ENCODE measurements at places on chromosomes 11 and 22.

DNA sequence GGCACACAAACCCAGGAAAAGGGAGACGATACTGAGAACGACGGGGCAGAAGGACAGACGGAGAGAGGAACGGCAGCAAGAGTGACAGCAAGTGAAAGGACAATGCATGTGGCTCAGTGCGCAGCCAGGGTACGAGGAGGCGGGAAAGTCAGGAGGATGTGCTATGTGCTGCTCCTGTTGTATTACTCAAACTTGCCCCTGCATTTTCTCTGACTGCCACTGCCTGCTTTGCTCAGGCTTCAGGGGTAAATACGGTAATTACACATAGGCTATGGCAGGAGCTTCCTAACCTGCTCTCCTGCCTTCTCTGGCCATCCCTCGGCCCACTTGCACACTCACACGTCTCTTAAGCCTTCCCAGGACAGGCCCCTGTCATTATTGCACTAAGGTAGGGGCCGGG lies 94.8 kb downstream of the FEZ1 start:
- no peak for DNase-seq

GRCh38 chr11:70103256-70103975 lies 25.3 kb downstream of the ANO1 start:
- no peak for DNase-seq

- DNase-seq, result no peak
Measured at GRCh38 chr11:109739379-109739778, 317.4 kb downstream of the C11orf87 start.

DNA sequence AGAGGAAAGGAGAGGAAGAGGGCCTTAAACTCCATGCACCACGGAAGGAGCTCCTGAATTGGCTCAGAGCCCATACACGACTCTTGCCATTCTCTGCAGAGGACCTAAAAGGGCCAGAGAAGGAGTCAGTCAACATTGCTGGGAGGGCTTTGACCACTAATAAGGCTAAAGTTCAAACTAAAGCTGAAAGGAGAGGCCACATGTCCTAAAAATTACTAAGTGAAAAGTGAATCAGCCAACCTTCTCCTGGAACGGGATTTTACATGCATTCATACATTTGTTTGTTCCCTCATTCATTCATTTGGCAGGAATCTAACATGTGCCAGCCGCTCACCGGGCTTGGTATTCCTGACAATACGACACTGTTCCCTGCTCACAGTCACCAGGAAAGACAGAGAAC lies 10.5 kb downstream of the CLMP start:
- DNase-seq, result no peak

- no peak for DNase-seq
Measured at GRCh38 chr11:62796281-62796680, 4.5 kb upstream of the TMEM223 start.

DNA sequence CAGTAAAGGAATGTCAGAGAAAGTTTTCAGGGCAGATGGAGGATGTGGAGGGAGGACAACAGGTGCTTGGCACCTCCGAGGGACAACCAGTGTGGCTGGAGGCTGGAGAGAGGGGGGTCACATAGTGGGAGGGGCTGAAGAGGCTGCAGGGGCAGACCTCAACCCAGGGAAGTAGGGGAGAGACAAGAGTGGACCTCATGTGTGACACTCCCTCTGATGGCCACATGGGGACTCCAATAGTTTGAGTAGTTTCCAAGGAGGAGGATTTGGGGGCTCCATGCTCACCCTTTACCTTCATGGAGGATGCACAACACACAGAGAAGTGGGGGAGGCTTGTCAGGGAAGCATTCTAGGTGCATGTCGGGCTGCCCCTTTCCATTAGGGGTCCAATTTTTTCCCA lies 35.1 kb upstream of the ASPHD2 start:
- DNase-seq, result peak; percentile 18

- DNase-seq, result no peak
Measured at GRCh38 chr11:128716661-128717210, 22.9 kb downstream of the FLI1 start.

- DNase-seq, result peak; percentile 68
Measured at GRCh38 chr11:71240865-71241691, 11.3 kb downstream of the SHANK2 start.

DNA sequence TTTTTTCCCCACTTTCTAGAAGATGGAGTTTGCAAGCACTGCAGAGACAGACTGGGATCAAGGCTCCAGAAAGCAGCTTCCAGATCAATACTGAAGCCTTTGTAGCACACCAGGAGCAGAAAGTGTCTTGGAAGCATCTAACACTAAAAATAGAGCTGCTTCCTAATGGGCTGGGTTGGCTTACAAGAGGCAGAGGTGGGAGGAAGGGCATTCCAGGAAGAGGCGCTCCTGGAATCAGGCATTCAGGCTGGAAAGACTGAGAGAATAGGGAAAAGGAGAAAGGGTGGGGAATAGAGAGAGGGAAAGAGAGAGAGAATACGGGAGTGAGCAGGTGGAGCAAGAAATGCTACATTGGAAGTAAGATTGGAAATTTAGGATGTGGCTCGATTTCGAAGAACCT lies 395.9 kb downstream of the OPCML start:
- DNase-seq, result peak; percentile 22

- no peak for DNase-seq
Measured at GRCh38 chr11:69655479-69656428, 14.8 kb downstream of the CCND1 start.

DNA sequence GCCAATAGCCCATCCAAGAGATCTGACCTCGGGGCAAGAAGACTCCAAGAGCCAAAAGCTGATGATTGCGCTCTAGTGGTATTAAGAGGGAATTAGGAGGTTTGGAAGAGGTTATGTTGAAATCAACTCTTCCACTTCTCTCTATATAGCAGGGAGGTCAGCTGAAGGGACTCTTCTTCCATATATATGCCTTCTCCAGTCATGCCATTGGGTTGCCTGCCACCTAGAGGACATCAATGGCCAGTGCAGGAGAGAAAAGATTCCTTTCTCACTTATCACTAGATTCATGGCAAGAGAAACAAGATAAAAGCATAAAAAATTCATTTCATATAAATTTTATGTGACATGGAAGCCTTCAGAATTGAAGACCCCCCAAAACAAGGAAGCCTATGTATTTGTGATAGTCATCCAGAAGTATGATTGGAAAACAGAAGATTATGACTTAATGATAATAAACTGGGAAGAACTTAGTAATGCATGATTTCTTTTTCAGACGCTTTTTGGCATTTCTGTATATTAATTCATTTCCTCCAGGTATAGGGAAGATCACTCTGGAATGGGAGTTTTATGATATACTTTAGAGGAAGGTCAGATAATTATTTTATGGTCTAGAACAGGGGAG lies 435.1 kb upstream of the DDI1 start:
- DNase-seq, result peak; percentile 74

GRCh38 chr11:81449588-81450156 lies 1284.0 kb downstream of the FAM181B start:
- DNase-seq, result no peak

- no peak for DNase-seq
Measured at GRCh38 chr22:29692327-29692640, 27.5 kb upstream of the CABP7 start.

DNA sequence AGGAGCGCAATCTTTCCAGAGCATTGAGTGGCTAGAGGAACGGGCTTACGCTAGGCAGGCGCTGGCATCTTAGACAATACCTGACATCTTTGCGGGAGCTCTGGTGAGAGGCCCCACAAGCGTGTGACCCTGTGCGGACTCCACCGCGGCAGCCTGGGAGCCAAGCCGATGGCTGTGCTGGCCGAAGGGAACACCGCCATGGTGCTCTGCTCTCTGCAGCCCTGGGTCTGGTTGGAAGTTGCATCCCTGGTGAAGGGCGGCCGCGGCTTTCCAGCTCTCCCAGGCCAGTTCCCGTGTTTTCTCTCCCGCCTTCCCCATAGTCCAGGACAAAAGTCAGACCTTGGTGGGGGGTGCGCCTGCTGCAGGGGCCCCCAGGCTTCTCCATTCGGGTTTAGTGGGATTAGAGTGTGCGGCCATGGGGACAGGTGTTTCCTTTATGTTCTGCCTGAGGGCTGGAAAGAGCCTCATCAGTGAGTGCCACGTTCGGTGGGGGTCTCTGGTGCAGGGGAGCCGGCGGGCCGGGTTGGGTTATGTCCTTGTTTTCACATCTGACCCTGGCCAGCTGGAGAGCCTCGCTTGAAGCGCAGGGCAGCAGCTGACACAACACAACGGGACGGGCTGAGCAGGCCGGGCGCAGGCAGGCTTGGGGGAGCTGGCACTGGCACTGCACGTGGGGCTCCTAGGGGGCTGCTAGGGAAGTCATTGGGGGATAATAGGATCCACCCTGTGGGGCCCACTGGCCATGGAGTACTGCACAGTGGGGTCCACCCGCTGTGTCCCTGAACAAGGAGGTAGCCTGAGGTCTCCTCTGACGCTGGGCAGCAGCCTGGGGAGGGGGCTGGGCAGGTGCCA lies 94.8 kb downstream of the KCNQ1 start:
- no peak for DNase-seq

DNA sequence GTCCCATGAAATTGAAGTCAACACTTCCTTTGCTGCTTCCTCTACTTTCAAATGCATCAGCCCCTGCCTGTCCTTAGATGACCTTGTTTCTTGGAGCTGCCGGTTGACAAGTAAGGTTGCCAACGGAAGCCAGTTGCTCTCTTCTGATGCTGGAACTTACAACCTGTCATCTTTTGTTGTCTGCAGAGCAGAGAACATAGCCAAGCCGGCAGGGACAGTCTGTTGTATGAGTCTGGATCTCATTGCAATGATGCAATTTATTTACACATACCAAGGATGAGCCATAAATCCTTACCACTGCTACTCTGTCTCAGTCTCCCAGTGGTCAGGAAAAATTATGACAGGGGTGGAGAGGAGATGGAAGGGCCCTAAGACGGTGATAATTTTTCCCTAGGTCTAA lies 151.4 kb downstream of the BLID start:
- no peak for DNase-seq

- DNase-seq, result no peak
Measured at GRCh38 chr22:40602231-40602630, 34.3 kb downstream of the MRTFA start.

DNA sequence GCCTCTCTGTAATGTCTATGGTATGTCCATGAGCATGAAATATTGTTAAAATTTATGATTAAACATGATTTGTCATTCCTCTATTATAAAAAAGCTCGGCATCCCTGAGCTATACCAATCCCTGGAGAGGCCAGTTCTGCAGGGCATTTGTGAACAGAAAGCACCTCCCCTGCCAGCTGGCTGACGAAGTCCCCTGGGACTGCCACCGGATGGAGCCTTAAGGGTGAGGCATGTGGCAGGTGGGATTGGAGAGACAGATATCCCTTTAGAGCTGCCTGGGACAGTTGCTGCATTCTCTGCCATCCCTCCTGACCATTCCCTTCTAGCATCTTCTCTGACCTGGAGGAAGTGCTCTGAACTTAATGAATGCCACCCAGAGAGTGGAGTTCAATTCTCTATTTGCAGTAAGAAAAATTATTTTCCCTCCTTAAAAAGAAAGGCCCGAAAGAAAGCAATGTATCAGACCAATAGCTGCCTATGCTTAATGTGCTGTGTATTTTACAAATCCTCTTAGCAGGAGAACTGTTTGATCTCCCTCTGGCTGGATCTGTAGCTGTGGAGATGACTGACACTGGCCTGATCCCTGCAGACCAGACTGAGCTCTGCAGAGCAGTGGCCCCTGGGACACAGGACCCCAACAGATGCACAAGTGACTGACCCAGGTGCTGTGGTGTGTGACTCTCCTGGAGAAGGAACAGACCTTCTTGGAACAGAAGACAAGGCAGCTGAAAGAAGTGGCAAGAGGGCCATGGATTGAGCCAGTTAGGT lies 219.0 kb upstream of the NAV2 start:
- no peak for DNase-seq

- no peak for DNase-seq
Measured at GRCh38 chr11:108793611-108794010, 128.7 kb downstream of the DDX10 start.

DNA sequence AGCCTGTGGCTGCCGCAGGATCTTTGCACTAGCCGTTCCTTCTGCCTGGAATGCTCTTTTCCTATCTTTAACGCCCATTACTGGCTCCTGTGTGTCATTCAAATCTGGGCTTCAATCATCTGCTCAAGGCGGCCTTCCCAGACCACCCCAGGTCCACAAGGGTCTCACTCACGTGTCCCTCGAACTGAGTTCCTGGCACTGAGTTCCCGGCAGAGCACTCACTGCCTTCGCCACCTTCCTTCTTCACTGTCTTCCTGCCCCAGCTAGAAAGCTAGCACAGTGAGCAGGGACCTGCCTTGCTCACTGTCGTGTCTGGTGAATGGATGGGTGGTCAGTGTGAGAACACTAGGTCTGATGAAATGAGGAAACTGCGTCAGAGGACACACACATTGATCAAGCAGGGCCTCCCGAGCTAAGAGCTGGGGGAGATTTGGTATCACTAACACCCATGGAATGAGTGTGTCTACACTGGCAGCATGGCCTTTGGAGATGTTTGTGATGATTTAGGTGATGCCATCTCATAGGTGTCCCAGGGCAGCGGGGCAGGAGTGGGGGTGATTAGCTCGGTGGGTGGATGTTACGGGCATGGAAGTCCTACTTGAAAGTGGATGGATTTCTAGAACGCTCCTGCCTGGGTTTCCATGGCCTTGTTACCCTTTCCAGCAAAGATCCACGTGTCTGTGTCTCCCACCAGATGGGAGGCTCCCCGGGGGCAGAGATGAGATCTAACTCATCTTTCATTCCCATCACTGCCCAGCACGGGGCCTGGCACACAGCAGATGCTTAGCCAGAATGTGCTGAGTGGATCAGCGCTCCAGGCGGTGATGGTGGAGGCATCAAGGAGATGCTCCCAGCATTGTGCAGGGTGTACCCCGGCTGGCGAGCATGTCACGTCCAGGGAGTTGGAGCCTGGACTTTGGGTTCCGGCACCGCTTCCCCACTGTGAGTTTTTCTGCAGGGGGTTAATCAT lies 64.5 kb downstream of the SHISAL1 start:
- DNase-seq, result no peak

- no peak for DNase-seq
Measured at GRCh38 chr11:12413141-12414052, 36.0 kb downstream of the PARVA start.

DNA sequence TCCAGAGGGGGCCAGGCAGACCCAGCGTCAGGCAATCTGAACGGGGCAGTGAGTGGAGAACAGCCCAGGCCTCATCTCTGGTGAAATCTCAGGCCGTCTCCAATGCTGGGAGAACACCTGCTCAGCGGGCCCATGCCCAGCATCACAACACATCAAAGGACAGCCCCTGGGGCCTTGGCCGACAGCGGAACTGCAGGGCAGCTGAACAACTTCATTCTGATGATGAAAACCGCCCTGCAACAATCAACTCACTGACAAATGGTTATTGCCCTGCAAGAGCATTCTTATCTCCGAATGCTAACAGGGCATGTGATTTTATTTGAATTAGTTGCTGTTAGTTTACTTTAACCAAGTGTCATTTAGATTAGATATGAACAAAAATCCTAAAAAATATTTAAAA lies 14.6 kb downstream of the CELSR1 start:
- DNase-seq, result peak; percentile 63

- no peak for DNase-seq
Measured at GRCh38 chr11:44626645-44627044, 61.2 kb downstream of the CD82 start.

DNA sequence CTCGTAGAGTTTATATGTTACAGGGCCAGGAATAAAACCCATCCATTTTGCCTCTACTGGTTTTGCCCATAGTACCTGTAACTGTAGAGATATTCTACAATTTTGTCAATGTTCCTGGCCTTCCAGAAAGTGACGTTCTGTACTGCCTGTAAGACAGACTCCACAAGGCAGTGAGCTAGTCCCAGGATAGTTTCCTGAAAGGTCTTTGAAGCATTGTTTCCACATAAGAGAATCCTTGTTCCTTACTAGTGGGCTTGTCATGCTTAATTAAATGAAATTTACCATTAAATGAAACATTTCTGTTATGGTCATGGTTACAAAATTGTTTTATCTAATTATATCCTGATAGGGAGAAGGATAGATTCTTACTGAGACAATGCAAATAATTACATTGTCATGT lies 80.4 kb downstream of the HSD17B12 start:
- no peak for DNase-seq

GRCh38 chr11:76824980-76825725 lies 35.6 kb upstream of the ACER3 start:
- DNase-seq, result no peak
